ENCODE measurements at places on chromosomes 3 and 15.

DNA sequence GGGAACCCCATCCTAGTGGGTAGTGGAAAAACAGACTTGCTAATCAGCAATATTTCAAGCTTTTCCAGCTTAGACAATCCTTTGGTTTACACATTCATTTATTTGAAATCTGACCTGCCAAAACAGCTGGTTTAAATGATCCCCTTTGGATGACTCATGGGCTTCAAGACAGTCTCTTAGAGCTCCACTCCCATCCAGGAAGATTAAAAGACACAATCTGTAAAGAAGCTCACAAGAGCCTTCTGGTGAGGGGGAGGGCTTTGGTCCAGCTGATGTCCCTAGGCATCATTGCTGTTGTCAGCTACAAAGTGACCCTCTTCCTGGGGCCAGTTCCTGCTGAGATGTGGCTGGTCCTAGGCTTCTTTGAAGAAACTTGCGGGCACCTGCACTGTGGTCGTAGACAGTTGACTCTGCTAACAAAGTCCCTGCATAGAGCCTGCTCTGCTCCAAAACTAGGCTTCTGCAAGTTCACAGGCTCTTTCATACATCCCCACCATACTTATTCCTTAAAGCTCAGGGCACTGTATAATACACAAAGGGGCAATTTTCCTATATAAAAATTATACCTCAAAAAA is 73.7 kb downstream of the IGSF11 start:
- no peak for DNase-seq

- DNase-seq, result no peak
Measured at GRCh38 chr15:60264566-60264965, 133.2 kb downstream of the ANXA2 start.

- DNase-seq, result no peak
Measured at GRCh38 chr3:9111417-9111816, 138.0 kb downstream of the SRGAP3 start.

GRCh38 chr3:98968824-98969223 is 67.3 kb upstream of the DCBLD2 start:
- no peak for DNase-seq

GRCh38 chr3:118637846-118638245 is 396.8 kb downstream of the IGSF11 start:
- no peak for DNase-seq

GRCh38 chr3:42501321-42501680 is 1.1 kb upstream of the VIPR1 start:
- no peak for DNase-seq

DNA sequence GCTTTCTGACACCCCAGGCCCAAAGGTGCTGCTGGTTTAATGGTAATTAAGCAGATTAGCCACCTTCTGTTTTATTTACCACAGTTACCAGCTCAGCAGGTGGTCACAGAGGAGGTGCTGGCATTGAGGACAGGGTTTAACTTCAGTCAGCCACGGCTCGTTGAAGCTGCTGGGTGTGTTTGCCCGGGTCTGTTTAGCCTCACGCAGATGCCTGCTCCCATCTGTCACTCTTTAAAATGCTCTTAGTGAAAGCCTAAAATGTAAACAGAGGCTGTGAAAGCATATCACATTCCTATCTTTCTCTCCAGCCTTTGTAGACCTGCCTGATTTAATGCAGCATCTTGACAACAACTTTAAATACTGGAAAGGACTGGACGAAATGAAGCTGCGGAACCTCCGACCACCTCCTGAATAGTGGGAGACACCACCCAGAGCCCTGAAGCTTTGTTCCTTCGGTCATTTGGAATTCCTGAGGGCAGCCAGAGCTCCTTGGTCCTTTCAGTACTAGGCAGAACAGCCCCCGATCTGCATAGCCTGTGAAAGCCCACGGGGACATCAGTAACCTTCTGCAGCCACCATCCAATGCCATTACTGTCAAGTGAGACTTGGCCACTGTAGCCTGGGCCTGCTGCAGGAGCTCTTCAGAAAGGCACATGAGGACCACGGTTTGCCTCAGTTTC is 156.0 kb downstream of the PDE8A start:
- DNase-seq, result no peak

- DNase-seq, result peak; percentile 82
Measured at GRCh38 chr3:148990236-148990635, 1.1 kb upstream of the GYG1 start.

- DNase-seq, result no peak
Measured at GRCh38 chr3:101701696-101702634, 15.4 kb upstream of the RPL24 start.

- no peak for DNase-seq
Measured at GRCh38 chr15:57570994-57571393, 20.7 kb upstream of the MYZAP start.

DNA sequence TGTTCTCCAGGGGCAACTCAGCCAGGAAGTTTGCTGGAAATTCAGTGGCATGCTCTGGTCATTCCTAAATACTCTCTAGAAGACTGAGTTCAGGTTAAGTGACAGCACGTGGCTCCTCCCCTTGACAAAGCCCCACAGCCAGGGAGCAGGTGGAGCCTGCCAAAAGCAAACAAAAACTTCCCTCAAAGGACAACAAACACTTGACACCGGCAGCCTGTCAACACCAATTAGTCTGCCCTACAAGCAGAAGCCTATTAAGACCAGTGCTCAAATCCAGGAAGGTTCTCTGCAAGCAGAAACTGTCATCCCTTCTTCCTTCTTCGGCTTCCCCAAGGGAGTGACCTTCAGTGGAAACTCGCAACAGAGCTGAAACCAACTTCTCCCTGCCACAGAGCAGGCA is 5.0 kb downstream of the MEX3B start:
- peak; percentile 8 for DNase-seq

- DNase-seq, result no peak
Measured at GRCh38 chr3:140093742-140094141, 158.8 kb downstream of the CLSTN2 start.

DNA sequence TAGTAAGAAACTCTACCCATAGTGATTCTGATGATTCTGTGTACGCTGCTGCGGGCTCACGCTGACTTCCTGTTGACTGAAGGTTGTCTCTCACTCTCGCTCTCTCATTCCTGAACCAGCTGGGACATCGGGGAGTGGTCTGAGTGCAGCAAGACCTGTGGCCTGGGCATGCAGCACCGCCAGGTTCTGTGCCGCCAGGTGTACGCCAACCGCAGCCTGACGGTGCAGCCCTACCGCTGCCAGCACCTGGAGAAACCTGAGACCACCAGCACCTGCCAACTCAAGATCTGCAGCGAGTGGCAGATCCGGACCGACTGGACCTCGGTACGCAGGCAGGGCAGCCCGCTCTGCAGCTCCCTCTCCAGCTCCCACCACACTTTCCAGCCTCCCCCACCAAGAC is 63.6 kb upstream of the NR2E3 start:
- no peak for DNase-seq

DNA sequence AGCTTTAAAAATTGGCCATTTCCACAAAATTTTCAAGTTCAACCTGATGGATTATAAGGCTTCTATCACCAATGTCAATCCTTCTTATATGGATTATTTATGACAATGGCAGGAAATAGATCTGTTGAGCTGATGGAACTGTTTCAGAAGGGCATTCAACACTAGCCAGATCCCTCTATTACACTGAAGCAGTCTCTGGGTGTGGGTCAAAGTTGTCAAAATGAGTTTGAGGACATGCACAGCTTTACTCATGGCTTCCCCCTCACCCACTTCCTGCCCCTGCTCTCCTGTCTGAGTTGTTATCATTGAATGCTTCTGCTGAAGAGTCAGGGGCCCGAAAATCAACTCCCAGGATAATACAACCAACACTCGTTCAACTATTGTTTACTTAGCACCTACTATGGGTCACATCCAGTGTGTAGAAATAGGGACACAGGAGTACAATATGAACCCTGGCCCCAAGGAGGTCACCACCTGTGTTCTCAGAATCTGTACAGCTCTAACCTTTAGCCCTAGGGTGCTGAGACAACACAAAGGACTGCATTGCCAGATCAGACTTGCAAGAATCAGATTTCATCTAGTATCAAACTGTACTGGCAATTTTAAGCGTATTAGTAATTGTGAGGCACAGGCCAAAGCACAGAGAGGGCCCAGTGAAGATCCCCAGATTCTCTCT is 41.7 kb upstream of the FAM3D start:
- DNase-seq, result no peak

DNA sequence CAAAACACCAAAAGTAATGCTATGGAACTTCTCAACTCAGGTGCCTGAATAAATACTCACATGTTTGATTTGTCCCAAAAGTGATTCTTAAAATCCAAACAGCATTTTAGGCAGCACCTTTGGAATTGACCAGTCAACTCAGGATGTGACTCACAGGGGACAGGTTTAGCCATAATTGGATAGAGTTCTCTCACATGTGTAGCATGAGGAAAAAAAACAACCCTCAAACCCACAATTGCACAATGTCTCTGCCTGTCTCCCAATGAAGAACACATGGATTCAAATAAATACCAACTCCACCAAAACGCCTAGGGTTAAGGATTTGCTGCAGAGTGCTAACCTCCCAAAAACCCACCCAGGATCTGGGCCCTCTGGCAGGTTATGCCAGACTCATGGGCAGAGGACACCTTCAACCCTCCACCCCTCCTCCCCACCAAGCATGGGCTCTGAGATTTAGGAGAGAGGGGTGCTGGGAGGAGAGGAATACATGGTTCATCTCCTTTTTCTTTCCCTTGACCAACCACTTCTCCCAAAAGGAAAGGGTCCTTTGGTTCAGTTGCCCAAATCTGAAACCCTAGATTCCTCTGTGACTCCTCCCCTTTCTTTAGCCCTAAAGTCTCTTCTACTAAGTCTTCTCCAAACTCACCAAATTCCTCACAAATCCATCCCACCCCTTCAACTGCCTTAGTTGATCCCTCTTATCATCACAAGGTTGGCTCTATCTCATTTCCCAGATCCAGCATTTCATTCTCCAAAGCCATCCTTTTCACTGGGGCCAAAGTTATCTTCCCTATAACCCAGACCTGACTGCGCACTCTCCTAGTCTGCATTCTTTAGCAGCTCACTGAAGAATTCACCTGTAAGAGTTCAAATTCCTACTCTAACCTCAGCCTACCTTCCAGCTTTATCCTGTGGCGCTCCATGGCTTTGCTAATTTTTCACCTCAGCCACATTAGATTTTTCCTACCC is 7.7 kb downstream of the RYK start:
- DNase-seq, result peak; percentile 57

GRCh38 chr3:14823910-14824629 is 5.3 kb downstream of the FGD5 start:
- peak; percentile 30 for DNase-seq

- DNase-seq, result no peak
Measured at GRCh38 chr15:67902579-67903009, 62.7 kb upstream of the RNU6-1 start.

GRCh38 chr3:120488296-120488695 is 37.5 kb upstream of the FSTL1 start:
- no peak for DNase-seq

GRCh38 chr15:76451540-76451939 is 115.0 kb downstream of the ISL2 start:
- no peak for DNase-seq

GRCh38 chr3:176274161-176274560 is 923.1 kb downstream of the TBL1XR1 start:
- no peak for DNase-seq

DNA sequence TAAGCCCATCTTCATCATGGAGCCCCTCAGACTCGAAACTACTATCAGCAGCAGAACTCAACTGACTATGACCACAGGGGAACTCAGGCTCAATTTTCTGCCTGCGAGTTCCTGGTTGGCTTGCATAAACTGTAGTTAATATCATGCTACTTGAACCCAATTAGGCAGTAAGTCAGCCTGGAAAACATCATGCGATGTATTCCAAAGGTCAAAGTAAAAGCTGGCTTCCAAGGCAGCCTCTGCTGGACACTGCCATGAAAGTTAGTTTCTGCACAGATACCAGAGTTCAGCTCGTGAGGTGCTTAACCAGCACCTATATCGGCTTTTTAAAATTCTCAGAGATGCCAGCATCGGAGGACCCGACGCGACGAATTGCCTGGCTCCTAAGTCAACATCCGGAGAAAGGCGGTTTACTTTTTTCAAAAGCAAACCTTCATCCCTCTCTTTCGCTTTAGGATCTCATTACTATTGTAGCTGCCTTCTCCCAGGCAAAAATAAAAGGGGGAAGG is 3.8 kb downstream of the ANP32A start:
- DNase-seq, result peak; percentile 42

DNA sequence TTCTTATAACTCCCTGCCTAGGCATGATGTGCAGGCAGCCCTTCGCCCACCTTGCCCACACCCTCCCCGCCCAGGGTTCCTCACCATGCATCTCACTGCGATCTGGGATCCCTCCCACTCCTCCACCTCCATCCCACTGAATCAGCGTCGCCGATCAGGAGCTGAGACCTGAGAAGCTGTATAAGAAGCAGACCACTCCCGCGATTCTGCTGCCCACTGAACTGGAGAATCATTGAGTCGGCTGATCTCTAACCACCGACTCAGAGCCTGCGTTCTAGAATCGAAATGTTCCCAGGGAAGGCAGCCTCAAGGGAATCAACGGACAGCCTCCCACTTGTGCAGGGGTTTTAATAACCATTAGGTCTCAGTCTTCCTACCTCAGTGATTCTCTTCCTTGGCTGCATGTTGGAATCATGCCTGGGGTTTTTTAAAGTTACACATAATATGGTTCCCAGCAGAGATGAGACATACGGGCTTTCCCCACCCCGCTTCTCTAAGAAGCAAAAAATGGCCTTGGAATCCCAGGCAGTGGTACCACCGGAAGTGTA is 60.2 kb downstream of the TMEM44 start:
- no peak for DNase-seq

DNA sequence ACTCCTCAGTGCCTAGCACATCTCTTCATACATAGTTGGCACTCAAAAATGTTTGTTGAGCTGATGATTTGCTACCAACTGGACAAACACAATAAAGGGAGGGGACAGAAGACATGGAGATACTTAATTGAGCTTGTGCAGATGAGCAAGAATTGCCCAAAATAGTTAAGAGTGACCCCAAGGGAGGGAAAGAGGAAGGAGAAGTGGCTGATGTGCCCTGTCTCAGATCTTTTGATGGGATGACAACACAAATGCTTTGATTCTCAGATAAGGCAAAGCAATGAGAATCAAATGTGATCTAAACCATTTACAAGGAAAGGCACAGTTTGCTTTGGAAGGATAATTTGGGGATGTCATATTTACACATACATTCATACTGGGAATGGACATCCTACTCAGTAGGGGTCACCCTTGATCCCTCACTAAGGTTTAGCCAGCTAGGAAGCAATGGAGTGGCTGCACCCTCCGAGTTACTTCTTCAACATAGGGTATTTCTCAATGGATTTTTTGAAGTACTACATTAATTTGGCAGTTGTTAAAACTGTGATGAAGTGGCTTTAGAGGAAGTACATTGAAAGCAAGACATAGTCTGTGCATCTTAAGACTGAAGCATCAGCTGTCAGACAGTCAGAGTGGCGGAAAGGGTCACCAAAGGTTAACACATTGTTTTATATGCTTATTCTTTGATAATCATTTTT is 21.9 kb upstream of the SSR3 start:
- no peak for DNase-seq

DNA sequence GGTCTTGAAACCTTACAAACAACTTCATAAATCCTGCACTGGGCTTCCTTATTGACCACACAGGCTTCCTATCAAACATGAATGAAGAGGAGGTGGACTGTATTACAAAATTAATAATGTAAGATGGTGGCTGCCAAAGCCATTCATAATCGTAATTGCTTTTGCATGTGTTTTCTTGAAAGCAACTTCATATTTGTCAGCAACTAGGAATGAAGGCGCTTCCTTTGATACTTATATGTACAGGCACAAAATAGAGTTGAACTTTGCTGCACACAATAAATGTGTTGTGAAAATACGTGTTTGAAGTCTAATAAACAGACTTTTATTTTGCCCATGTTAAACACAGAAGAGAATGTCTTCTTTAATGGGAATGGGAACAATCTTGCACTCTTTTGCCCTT is 72.1 kb upstream of the OXTR start:
- no peak for DNase-seq

Measured in HL-60 (cell line).